D721Med (cell line): ENCODE measurements at places on chromosomes 1 and 21.

DNA sequence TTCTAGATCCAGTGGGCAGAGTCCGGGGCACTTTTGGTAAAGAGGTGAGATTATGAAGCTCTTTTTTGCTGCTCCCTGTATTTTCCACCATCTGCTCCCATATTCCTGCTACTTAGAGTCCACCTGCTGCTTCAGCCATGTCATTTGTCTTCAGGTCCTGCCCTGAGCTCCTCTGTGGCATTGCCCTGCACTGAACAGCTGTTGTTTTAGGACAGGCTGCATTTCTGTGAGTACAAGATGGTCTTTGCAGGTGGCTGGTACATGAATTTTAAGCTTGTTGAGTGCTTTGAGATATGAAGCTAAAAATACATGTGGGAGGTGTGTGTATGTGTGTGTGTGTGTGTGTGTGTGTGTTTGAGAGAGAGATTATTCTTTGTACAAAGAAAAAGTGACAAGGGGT is 21.9 kb downstream of the MT1HL1 start:
- no peak for DNase-seq

DNA sequence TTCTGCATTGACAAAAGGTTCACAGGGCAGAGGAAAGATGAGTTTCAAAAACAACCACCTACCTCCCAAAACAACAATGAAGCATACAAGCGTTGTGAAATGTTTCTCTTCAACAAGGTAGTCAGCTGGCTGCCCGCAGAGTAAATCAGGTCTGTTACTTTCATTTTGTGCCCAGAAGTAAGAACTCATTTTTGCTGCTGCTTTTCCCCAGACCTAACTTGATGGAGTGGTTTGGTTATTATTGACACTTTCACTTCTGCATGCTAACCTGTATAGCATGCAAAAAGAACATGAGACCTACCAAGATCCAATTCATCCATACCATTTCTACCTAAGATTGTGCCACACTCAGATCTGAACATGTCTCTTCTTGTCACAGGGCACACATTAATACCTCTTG is 1.3 kb downstream of the SLC9C2 start:
- DNase-seq: no peak

DNA sequence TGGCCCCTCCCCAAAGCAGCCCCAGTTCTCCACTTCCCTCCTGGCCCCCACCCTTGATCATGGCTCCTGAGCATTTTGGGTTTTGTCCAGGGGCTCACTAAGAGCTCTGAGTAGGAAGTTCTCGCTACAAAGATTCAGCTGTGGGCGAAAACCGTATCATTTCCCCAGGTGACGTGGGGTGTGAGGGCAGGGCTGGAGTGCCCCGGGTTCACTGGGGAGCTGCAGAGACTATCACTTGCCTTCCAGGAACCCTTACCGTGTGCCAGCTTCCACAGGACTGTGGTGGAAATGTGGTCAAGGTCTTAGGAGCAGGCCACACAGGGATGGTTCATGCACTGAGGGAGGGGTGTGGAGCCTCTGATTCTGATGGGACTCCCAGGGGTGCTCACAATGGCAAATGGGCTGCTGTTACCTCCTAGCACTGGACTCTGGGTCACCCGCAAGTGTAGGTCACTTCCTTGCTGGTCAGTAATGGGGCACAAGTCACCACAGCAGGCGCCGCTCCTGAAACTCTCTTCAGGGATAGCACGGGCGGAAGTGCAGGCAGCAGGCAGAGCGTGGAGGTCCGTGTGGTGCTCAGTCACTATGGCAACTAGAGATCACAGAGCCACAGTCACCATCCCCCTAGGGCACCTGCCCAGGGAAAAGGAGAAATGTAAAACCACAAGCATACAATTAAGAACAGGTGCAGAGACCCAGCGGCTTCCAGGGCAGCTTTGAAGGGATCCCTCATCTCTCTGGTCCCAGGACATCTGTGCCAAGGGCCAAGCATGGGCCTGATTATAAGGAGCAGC is 35.4 kb downstream of the RSPH1 start:
- DNase-seq: no peak

- no peak for DNase-seq
Observed at GRCh38 chr1:166905900-166906299, 29.8 kb upstream of the TADA1 start.

- DNase-seq: no peak
Observed at GRCh38 chr1:56028244-56028643, 551.1 kb downstream of the PLPP3 start.

DNA sequence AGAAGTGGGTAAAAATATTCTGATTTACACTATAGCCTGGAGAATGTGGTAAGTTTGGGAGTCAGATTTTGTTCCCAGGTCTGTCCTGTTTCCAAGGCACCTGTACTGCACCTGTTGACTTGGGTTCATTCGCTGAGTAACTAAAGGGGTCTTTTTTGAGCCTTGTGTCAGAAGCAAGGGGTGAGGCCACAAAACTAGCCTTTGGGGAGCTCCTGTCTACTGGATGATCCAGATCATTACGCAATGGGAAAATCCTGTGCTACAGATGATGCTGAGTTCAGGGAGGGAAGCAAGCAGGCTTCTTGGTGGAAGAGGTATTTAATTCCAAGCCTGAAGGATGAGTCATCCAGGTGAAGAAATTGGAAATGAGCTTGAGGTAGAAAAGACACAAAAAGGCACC is 424.0 kb downstream of the MATN1 start:
- no peak for DNase-seq

GRCh38 chr1:99965646-99966375 is 4.0 kb upstream of the SLC35A3 start:
- no peak for DNase-seq

GRCh38 chr1:204441558-204441957 is 29.9 kb upstream of the PPP1R15B start:
- no peak for DNase-seq

DNA sequence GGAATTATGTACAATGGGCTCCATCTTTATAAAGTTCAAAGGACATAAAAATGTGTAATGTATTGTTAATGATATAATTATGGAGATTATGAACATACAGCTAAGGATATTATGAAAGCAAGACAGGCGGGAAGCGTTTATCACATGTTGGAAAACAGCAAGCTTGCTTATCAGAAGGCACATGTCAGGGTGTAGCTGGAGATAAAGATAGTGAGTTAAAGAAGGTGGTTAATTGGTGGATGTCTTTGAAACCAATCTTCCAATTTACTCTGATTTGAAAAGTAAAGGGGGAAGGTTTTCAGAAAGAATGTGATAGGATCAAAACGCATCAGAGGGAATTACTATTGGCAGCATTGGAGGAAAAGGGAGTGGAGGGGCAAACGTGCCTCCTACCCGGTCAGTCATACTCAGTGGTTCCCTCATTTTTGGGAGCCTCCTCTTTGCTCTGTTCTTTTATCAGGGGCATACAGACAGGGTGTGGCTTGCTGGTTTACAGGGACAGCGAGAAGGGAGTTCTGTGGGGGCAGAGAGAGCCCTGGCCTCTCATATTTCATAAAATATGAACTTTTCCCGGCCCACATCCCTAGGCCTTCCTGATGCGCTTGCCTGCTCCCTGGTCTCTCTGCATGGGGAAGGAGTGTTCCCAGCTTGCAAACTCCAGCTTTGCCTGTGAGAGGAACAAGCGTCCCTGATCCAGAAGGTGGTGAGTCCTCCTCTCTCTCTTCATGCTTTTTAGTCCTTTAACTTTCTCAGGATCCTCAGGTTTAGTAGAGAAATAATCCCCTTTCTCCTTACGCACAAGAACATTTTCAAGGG is 8.0 kb upstream of the SVBP start:
- DNase-seq: no peak

DNA sequence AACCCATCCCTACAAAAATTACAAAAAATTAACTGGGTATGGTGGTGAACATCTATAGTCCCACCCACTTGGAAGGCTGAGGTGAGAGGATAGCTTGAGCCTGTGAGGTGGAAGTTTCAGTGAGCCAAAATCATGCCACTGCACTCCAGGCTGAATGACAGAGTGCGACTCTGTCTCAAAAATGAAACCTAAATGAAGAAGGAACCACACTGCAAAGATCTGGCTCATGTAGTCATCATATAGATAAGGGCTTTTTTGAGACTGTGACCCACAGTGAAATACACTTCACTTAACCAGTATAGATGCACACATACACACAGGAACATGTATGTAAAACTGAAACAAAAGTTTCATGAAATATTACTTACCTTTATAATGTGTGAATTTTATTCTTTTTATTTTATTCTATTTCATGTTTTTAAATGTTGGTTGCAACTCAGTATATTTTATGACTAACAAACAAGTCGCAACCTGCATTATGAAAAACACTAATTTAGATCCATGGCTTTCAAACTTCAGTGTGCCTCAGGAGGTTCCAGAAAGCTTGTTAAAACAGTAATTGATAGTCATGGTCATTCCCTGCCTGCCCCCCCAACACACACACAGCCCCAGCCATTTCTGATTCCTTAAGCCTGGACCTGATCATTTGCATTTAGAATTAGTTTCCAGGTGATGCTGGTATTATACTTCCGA is 189.5 kb downstream of the PATJ start:
- no peak for DNase-seq

DNA sequence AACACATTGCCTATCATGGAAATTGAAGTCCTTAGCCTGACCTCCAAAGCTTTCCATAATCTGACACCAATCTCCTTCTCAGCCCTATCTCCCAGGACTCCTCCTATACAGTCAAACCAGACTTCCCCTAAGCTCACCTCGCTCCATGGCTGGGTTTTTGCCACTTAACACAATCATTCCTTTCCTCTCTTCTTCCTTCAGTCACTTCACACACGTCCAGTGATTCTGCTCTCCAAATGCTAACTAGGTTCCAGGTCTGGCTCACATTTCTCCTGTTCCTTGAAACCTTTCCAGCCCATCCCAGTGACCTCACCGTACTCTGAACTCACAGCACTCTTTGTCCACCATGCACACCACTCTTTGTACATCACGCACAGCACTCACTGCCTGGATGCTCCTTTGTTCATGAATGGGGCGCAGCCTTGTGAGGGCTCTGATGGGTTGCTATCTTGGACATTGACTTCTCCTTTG is 98.4 kb downstream of the GLUL start:
- DNase-seq: no peak

GRCh38 chr1:151988405-151988923 is 5.2 kb downstream of the S100A10 start:
- DNase-seq: no peak

- no peak for DNase-seq
Observed at GRCh38 chr1:161038523-161039153, at the start of gene TSTD1. Gene TSTD1, minus strand, starts transcription at chr1:161038964. Its CDS starts 75 bp downstream, at chr1:161038889.

- DNase-seq: no peak
Observed at GRCh38 chr1:174166530-174167264, 7.4 kb downstream of the RABGAP1L start.

GRCh38 chr1:226487921-226488320 is 60.6 kb upstream of the STUM start:
- no peak for DNase-seq

DNA sequence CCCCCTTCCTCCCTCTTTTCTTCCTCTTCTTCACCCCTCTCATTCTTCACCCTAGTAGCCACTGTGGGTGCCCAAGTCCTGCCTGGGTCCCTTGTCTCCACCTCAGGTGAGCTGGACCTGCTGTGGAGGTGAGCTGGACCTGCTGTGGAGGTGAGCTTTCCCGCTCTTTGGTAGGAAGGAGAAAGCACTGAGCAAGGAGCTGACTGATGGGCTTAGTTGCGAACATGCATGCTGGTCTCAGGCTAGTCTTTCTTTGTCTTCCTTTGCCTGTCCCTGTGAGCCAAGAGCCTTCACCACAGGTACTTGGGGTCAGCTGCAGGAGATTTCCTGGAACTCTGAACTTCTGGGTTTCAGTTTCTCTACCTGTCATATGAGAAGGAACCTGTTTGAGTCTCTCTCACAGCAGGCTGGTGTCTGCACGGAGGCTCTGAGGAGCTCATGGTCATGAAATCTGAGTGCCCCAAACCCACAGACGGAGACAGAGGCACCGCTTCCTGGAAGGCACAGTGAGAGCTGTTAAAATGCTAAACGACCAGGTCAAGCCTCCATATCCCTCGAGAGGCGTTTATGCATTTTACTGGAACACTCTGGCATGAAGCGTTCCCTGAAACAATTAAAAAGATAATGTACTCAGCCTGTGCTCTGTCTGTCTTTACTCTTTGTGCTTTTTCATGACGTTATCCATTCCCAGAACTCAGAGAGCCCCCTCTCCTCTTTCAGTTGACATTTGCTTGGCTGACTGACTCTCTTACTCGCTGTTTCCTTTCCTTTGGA is 69.5 kb downstream of the RHOU start:
- DNase-seq: no peak

GRCh38 chr1:58266242-58266641 is 280.3 kb downstream of the OMA1 start:
- DNase-seq: no peak

DNA sequence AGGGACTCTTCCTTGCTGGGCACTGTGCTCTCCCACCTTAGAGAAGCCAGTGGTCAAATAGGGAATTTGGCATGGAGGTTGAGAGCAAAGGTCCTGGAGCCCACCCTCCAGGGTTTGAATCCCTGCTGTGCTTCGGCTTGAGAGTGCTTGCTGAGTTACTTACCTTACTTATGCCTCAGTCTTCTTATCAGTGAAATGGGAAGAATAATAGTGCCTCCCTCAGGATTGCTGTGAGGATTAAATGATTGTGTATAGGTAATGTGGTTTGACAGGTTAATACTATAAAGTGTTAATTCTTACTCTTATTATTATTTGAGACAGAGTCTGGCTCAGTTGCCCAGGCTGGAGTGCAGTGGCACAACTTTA is 79.2 kb downstream of the HHAT start:
- no peak for DNase-seq

DNA sequence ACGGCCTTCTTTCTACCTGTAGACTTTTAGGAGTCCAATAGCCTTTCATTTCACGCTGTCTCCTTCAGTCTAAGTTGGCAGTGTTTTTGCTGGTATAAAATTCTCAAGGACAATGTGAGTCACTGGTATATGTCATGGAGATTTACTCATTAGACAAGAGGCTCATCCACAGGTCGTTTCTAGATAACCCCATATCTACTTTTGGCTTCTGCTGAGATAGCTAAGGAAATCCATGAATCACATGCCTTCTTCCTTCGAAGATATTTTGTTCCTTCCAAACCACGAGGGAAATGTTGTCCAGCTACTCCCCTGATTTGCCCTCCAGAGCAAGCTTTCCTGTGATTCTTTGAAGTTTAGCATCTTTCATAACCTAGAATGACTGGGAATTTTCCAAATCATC is 38.5 kb upstream of the KCNK1 start:
- DNase-seq: no peak

DNA sequence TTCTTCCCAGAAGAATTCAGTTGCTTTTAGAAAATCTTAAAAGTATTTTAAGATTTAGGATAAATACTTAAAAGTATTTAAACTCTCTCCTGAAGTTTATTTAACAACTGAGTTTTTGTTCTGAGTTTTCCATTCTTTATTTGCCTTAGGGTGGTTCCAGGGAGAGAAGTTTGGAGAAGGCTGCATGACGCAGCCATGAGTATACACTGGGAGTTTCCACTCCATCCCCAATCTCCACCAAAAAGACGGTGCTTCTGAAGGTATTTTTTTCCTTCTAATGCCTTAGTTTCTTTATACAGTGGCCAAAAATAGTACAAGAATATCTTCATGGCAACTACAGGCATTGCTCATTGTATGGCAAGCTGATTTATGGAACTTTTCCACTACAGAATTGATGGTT is 122.7 kb downstream of the ST6GALNAC5 start:
- DNase-seq: no peak
